Hindlimb muscle (tissue), 1 donor: ENCODE measurements at places on chromosomes 6 and 20. TPM values are rescaled to one million over a fixed set of nuclear protein-coding genes. Genes with fewer than 3 reads are reported as not detected.

DNA sequence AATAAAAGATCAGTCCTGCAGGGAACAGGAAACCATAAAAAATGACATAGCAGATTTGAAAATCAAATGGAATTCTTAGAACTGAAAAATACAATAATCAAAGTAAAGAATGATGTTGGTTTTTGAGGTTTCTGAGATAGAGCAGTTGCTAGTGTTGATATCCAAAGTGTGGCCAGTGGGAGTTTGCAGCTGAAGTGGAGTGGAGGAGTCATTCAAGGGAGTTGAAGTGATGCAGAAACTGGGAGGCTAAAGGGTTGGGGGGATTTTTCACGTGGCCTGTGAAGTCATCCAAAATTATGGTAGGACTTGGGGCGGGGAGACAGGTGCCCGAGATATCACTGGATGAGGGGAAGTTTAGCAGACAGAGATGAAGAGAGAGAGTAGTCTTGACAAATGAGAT lies 123.6 kb downstream of the CDC5L start:
- DNase-seq, result no peak

- no peak for DNase-seq
Observed at GRCh38 chr6:9938801-9939200, 476.1 kb downstream of the TFAP2A start.

GRCh38 chr6:26477426-26477825 lies 19.7 kb downstream of the BTN2A1 start:
- no peak for DNase-seq

DNA sequence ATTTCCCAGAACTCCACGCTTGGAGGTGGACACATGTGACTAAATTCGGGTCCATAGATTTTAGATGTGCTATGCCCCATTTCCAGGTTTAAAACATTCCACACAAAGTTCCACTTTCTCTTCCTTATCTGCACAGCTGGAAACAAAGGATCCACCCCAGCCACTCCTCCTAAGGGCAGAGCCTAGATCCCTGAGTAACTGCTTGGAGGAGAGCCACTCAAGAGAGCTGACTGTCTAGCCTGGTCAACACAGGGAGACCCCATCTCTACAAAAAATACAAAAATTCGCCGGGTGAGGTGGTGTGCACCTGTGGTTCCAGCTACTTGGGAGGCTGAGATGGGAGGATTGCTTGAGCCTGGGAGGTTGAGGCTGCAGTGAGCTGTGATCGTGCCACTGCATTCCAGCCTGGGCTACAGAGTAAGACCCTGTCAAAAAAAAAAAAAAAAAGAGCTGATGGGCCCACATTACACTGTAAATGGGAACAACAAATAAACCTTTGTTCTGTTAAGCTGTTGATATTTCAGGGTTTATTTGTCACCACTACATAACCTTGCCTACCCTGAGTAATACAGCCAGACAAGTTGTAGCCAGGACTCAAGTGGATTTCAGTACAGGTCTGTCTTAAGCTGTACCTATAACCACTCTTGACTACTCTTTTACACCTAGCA lies 25.8 kb upstream of the SNRPC start:
- DNase-seq, result no peak

DNA sequence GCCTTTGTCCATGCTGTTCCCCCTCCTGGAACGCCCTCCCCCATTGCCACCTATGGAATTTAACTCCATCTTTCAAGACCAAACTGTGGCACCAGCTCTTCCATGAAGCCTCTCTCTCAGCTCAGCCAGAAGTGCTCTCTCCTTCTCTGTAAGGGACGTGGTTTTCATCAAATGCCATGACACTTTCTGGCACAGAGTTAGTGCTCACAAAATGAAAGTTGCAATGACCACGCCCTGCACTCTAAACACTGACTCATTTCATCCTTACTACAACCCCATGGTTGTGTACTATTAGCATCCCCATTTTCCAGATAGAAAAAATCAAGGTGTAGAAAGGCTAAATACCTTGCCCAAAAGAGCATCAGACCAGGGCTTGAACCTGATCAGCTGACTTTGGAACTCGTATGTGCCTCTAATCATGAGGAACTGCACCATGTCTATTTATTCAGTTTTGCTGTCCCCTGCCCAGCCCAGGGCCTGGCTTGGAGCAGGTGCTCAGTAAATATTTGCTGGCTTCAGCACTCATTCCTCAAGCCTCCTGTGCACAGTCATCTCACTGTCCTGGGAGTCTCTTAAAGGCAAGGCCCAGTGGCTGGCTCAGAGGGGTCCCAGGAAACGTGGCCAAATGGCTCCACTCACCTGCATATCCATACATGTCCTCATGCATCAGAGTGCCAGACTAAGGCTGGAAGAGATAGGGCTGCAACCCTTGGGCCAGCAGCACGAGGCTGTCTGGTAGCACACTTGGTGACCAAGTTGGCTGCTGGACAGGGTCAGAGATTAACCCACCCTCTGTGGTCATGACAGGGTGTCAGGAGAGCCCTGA lies 77.9 kb downstream of the MRPL14 start:
- DNase-seq, result no peak

- no peak for DNase-seq
Observed at GRCh38 chr6:364609-365540, 26.7 kb upstream of the IRF4 start.

- no peak for DNase-seq
Observed at GRCh38 chr6:45923831-45924391, 91.7 kb downstream of the CLIC5 start.

- peak; percentile 76 for DNase-seq
Observed at GRCh38 chr6:157527471-157527907, 146.5 kb downstream of the ZDHHC14 start.

- DNase-seq, result no peak
Observed at GRCh38 chr6:106988664-106989063, 14.1 kb upstream of the CD24 start.

DNA sequence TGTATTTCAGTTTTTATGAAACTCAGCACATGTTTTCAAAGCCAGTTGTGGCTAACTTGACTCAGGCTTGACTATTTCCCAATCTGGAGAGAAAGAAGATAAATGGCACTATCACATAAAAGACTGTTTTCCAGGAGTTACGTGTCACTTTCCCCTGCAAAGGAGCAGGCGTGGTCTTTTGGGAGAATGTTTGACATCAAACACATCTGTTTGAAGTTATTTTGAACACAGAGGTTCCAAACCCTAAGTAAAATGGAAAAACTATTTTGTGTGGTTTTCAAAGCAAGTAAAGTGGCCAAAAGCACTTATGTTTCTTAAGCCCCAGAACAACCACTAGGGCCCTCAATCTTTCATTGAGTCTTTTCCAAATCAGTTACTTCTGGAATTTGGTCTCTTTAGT lies 89.7 kb downstream of the FOXF2 start:
- no peak for DNase-seq

DNA sequence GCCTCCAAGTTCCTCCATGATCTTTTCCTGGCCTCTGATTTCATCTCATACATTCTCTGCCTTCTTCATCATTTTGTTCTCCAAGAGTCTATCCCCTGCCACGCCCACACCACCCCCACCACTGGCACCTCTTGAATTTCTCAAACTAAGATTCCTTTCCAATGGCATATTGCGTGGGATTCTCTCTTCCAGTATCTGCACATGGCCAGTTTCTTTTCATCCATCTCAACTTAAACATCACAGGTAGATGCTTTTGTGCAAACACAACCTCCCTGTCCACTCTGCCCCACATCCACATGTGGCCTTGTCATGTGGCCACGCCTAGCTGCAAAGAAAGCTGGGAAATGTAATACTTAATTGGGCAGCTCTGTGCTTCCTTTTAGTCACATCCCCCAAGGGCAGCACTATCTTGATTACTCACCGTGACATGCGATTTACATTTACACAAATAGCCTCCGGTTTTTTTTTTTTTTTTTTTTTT lies 33.4 kb upstream of the ZMYND8 start:
- DNase-seq, result no peak

DNA sequence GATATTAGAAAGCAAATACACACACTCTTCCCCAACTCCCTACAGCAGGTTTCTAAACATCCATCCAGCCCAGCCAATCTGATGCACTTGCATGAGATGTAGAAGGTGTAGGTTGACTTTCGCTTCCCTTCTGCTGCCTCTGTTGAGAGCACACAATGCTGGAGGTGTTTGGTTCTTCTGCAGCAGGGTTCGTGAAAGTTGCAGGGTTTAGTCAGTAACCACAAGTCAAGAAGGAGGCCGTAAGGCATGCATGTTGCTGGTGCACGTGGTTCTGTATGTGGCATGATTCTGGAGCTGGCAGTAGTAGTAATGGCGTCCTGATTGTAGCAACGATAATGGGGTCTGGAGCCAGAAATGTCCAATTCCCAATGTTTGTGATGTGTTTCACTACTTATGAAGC lies 53.0 kb downstream of the DEK start:
- DNase-seq, result no peak

DNA sequence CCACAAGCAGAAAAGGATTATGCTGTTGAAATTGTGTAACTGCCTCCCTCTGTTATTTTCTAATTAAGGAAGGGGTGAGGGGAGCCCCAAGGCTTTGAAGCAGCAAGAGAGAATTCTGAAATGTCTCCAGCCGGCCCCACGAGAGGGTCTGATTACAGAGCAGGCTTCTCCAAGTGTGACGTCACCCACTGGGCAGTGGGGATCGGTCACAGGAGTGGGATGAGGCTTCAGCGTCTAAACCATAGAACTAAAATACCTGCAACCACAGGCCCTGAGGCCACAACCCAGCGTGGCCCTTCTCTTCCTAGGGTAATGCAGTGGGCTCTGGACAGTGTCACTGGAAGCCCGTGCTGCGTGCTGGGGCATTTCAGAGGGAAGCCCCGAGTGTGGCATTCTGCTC lies 38.6 kb upstream of the APCDD1L start:
- peak; percentile 79 for DNase-seq

GRCh38 chr20:45153752-45154151 lies 20.9 kb upstream of the PI3 start:
- peak; percentile 19 for DNase-seq

DNA sequence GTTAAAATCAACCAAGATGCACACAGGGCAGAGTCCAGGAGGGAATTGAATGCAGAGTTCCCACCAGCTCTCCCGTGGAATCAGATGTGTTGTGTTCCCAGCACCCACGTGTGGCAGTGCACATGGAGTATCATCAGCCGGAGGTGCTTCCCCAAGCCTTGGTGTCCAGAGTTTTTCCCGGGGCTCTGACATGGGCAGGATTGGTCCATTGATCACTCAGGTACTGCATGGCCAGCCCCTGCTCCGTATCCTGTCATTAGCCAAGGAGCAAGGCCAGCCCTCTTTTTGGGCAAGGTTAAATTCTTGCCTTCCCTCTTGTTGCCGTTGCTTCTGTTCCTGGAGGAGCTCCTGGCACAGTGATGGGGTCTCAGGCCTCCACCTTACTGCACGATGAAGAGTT lies 28.6 kb upstream of the SLC22A1 start:
- no peak for DNase-seq

Gene PBOV1
- polyA plus RNA-seq, result not detected

Gene ZSCAN23
- polyA plus RNA-seq, result 6.7 TPM

Gene ATP9A
- polyA plus RNA-seq, result 80.0 TPM

Gene OR2J3
- polyA plus RNA-seq, result not detected

Gene ZNF165
- polyA plus RNA-seq, result 0.56 TPM

Gene HLA-DPA1
- 34.8 TPM for polyA plus RNA-seq

Gene MAK
- 0.84 TPM for polyA plus RNA-seq
